ENCODE measurements at places on chromosomes 7 and 10.

DNA sequence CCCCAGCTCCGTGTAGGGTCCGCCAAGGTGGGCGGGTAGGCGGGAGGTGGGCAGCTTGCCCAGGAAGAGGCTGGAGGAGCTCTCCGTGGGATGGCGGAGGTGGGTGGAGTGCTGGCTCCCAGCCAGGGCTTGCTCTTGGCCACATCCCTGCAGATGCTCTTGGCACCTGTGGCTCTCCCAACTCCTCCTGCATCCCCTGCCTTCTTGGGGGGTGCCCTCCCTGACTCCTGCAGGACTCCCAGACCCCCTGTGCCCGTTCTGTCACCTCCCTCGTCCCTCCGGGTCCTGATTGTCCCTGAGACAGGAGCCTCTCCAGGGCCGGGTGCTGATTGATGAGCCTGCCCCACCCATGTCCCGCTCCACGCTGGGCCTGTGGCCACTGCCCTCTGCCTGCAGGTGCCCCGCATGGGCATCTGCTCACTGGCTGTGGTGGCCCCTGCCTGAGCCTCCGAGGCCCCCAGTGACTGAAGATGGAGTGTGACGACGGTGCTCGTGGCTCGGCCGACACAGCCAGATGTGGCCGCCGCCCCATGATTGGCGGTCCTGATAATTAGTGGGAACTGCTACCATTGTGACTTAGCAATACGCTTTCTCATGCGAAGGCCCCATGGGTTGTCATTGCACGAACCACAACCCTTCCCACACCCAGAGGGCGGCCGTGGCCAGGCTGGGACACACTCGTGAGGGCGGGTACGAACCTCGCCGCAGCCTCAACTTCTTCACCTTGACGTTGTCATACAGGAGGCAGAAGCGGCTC, 23.6 kb downstream of the CFAP46 start:
- DNase-seq, result no peak

DNA sequence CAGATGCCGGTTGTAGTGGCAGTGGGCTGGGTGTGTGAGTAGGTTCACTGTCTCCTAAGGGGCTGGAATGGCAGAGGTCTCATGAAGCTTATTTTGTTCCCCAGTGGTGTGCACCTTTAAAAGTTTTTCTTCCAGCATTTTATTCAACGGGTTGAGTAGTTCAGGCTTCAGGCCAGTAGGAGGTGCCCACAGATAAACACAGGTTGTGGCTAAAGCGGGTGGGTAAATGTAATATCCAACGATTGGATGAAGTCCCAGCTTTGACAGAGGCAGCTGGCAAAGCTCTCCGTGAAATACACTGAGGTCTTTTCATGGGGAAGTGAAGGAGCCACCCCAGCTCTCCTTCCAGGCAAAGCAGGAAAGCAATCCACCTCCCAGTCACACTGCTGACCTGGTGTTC, 339.8 kb upstream of the LRRTM3 start:
- no peak for DNase-seq

GRCh38 chr7:36119005-36119706, 33.9 kb upstream of the EEPD1 start:
- DNase-seq, result no peak

- DNase-seq, result no peak
Observed at GRCh38 chr7:156017431-156017830, 205.2 kb upstream of the SHH start.

DNA sequence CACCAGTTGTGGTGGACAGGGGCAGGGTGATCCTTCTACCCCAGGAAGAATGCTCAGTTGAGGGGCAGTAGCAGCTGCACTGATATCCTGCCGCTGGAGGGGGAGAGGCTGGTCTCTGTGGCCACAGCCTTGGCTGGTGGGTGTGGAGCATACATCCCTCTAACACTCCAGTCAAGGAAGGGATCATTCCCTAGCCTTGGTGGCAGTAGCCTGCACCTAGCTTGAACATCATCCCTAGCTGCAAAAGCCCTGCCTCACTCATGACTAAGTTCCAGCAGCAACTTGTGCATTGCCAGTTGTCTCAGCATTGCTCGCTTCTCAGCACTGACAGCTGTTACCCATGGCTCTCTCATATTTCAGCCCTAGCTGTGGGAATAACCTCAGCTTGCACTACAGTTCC, 688.9 kb upstream of the POT1 start:
- no peak for DNase-seq

GRCh38 chr7:21364801-21365271, 63.0 kb upstream of the SP4 start:
- DNase-seq, result no peak

DNA sequence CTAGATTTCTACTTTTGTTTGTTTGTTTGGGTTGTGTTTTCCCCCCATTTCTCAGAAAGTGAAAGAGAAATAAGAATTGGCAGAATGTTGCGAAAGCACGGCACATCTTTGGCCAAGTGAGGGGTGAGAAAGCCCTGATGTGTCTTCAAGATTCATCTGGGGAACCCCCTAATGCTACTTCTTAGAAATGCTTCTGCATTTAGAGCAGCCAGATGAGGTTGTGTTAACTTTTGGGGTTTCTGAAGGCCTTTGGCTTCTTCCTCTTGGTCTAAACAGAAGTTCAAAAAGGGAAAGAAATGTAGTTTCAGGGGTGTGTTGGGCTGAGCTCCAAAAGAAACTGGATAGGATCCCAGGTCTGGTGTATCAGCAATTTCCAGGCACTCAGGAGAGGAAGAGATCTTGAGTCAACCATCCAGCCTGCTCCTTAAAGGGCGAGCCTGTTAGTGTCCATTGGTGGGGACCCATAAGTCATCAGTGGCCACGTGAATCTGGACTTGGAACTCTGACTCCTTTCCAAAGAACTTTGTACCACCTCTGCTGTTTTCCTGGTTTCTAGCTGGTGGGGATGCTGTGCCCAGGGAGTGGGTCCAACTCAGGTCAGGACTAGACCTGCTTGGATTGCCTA, 6.5 kb downstream of the DUSP5 start:
- DNase-seq, result no peak

- DNase-seq, result no peak
Observed at GRCh38 chr10:77264107-77264506, 373.5 kb downstream of the KCNMA1 start.

DNA sequence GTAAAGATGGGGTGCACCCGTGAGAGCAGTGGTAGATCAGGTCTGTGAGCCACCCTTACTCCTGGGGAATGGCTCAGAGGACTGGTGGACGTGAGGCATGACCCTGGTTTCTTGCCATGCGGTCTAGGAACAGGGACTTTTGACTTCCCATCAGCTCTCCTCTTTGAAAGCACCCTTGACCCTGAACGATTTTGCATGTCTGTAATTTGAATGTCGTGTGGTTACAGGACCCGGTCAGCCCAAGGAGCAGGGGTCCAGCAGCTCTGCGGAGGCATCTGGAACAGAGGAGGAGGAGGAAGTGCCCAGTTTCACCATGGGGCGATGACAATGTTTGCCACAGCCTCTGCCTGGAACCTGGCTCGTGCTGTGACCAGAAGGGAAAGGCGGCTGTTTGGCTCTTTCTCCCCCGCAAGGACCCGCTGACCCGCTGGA, 8.6 kb upstream of the ORAI2 start:
- no peak for DNase-seq

Measured in stimulated activated CD4-positive, alpha-beta T cell treated with anti-CD3 and anti-CD28 coated beads, Interleukin-1b, Interleukin-23, amount 100 ng/mL, for 1 hour (primary cell).